ENCODE measurements at places on chromosomes 16 and 17.

- no peak for DNase-seq
Measured at GRCh38 chr16:82845116-82845515, 218.3 kb downstream of the CDH13 start.

GRCh38 chr16:15053904-15054303 is 2.0 kb downstream of the NTAN1 start:
- no peak for DNase-seq

GRCh38 chr16:55326261-55327092 is 2.5 kb downstream of the IRX6 start:
- DNase-seq, result no peak

- DNase-seq, result peak; percentile 50
Measured at GRCh38 chr17:39591958-39592954, 15.5 kb downstream of the NEUROD2 start.

DNA sequence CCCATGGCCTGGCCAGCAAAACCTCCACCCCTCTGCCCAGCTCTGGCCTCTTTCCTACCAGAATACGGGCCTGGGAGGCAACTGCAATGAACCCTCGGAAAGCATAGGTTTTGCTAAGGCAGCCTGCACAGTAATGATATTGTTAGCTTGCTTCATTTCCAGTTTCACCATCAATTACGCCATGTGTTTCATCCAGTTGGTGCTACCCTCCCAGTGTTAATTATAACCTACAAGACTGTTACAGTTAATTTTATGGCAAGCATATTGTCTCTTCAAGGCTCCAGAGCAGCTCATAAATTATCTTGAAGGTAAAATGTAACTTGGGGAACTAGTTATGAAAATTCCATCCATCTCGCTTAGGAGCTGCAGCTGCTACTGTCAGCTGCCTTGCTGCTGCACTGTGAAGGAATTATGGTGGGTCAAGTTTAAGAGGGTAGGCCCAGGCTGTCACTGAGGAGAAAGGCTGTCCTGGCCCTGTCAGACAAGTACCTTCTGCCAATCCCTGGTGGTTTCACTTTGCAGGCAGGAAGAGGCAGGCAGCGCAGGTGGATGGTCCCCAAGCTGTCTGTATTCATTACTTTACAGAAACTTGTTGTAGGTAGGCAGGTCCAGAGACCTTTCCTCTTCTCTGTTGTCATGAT is 242.9 kb downstream of the FTO start:
- DNase-seq, result no peak

DNA sequence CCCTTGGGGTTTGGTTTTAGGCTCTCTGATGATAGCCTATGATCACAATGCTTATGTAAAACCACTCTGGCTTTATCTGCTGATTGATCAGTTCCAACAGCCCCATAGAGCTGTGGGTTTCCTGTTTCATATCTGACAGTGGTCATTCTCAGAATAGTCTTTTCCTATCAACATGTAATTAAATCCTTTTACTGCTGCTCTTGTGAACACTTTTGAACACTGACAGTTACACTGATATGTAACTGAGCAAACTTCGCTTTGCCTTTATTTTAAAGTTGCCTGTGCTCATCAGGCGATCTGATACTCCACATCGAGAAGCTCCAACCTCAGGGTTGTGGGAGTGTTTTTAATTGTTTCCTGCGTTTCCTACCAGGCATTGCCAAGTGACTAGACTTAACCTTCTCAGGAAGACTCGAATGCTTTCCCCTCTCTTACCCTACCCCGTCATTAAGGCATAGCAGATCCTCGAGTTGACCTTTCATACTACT is 17.3 kb upstream of the CLEC18B start:
- no peak for DNase-seq
